ENCODE measurements at places on chromosomes 13 and 19. TPM values are rescaled to one million over a fixed set of nuclear protein-coding genes. Genes with fewer than 3 reads are reported as not detected.
A peak's percentile ranks its signal among the peaks of the same experiment; 100 is the strongest.

The CCNA1 gene
- total RNA-seq: 2.2 TPM

DNA sequence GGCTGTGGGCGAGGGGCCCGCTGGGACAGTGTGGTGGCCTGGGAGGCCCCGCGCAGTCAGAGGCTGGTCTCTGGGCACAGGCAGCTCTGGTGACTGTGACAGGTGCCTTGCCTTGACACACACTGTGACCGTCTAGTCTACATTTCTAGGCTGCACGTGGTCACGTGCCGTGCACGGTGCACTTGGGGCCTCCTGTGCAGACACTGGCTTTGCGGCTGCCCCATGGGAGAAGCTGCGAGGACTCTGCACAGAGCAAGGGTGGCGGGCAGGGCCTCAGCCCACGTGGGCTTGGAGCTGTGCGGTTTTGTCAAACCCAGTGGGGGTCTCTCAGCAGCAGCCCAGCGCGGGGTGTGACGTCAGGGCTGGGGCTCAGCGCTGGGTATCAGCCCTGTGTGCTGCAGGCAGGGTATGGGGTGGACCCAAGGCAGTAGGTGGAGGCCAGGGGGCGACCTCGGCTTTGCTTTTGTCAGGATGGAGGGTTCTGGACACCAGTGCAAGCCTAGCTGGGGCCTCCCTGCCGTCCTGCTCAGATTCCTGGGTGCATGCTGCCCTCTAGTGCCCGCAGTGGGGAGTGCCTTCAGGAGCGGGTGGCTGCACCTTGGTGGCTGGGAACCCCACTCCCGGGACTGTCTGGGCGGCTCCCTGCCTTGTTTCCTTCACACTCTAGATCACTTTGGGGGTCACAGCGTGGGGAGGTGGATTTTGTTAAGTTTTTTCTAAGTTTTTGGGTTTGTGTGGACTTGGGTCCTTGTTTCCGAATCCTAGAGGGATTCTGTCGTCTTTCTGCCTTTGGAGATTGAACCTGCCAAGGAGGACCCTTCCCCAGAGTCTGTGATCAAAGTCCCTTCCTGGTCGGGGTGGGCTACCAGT lies 62.6 kb downstream of the KDM4B start:
- no peak overlapping the region for H3K4me3 ChIP-seq
- peaks cover 8% of the 10 kb centered on the region for H3K36me3 ChIP-seq
- no peaks in the 10 kb centered on the region for H3K4me1 ChIP-seq
- no peak overlapping the region for H3K27ac ChIP-seq
- H3K27me3 ChIP-seq: no peaks in the 10 kb centered on the region

DNA sequence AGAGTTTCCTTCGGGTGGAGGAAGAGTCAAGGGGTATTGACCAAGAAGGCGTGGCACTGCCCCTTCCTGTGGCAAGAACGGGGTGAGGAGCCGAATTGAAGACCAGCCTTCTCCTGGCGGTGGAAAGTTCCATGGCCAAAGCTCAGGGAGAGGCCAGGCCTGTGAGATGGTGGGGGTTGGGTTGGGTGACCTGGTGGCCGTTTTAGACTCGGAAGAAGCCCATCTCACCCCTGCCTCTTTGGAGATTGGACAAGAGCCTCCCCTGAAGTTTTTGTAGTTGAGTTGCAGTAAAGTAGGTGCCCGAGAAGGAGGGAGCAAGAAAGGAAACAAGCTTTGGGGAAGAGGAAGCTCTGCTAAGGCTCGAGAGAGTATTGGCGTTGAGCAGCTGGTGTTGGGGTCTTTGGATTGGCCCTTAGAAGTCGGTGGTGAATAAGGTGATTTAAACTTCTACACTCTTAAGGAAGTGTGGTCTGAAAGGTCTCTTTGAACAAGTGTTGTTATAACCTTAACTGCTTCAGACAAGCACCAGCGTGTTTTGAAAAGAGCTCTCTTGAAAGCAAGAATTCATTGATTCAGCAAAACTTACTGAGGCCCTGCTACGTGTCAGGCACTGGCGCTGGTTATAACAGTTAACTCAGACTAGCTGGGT lies 964 bp downstream of the SPINT2 start:
- peaks cover 3% of the 10 kb centered on the region for H3K36me3 ChIP-seq
- peak overlapping the region; percentile 88 for H3K4me3 ChIP-seq
- peak overlapping the region; percentile 75 for H3K27ac ChIP-seq
- peaks cover 41% of the 10 kb centered on the region for H3K4me1 ChIP-seq

The RFPL4A gene
- total RNA-seq: not detected

The DDX49 gene
- 93.2 TPM for total RNA-seq

The PLPPR2 gene
- 2.3 TPM for total RNA-seq

The MISP3 gene
- 2.7 TPM for total RNA-seq
